ENCODE measurements at places on chromosomes 4 and X.

- DNase-seq: no peak
Observed at GRCh38 chrX:131305926-131306325, 16.8 kb upstream of the IGSF1 start.

GRCh38 chrX:38192007-38192810 is 28.5 kb downstream of the SRPX start:
- no peak for DNase-seq

GRCh38 chrX:40581336-40581920 is 658 bp downstream of the ATP6AP2 start:
- peak; percentile 21 for DNase-seq

- DNase-seq: no peak
Observed at GRCh38 chrX:6029014-6029413, 199.7 kb downstream of the NLGN4X start.

DNA sequence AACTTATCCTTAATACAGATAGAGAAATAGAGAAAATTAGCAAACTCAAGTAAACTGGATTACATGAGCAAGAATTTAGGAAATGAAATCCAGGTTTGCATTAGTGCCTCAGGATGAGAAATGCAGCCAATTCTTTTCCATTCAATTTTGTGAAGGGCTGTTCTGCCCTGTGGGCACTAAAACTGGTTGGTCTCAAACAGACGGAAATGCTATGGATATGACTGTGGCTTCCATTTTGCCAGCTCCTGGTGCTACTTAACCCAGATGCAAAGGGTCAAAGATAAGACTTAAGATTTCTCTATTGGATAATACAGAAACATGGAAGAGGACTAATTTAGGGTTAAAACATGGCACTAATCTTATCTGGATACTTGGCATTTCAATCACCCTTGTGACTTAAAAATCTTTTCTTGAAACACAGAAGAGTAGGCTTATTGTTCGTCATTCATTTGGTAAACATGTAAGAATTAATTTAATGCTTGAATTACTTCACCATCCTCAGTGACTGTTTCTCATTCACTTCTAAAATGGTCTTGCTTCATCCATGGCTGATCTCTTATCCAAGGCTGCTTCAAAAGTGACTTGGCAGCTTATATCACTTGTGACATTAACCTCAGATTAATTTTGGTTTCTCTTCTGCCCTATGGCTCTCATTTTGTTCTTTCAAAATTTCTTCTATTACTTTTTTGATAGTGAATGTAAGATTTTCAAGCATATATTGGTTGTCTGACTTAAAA is 1008.7 kb downstream of the GLUD2 start:
- no peak for DNase-seq

DNA sequence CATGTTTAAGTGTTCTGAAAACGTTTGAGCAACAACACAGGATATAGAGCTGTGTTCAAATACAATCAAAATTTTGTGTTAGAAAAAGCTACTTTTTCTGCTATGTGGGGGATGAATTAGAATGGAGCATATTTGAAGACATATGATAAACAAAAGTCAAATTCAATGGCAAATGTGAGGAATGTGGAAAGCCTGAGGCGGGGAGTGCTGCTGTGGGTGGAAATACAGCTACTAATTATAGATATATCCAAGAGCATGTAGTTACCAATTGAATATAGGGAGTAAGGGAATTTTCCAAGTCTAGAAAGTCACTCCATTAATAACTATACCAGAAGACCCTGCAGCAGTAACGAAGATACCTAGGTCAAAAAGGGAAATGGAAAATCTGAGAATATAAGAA is 2370.4 kb upstream of the TENM3 start:
- no peak for DNase-seq

GRCh38 chrX:78839711-78840110 is 92.2 kb downstream of the LPAR4 start:
- no peak for DNase-seq

GRCh38 chrX:153634832-153635231 is 12.2 kb upstream of the DUSP9 start:
- DNase-seq: no peak

DNA sequence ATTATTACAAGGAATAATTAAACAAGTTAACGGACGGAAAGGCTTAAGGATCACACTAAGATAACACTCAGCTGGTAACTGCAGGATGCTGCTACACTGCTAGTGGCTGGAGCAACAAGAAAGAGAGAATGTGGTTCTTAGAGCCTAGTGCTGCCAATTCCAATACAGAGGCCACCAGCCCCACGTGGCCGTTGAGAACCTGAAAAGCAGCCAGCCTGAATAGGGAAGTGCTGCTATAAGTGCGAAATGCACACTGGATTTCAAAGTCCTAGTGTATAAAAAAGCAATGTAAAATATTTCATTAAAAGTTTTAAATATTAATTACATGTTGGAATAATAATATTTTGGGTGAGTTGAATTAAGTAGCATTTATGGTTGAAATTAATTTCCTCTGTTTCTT is 257.3 kb upstream of the TAPT1 start:
- DNase-seq: no peak

DNA sequence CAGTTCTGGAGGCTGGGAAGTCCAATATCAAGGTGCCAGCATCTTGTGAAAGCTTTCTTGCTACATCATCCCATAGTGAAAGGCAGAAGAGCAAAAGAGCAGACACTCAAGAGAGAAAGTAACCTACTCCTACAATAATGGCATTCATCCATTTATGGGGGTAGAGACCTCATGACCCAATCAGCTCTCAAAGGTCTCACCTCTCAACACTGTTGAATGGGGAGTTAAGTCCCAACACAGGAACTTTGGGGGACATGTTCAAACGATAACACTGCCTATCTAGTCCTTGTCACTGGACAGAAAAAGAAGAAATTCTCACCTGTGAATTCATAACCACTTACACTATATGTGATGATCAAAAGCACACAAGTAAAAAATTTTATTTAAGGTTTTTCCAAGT is 6.6 kb upstream of the NFKB1 start:
- no peak for DNase-seq

- DNase-seq: peak; percentile 11
Observed at GRCh38 chr4:165874791-165875371, 1.8 kb downstream of the TLL1 start.

DNA sequence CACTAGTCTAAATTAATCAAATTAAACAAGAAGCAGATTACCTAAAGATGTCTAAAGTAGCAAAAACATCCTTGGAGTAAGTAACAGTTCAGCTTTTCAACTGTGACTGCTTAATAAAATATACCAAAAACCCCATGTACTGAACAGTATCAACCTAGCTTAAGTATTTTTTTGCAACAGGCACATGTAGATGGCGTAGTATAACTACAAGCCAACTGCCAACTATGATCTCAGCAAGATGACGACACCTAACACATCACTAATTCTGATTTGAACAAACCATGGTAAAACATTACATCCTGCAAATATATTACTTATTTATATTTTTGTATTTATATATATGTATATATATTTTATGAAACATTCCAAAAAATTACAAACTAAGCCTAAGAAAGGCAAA is 24.5 kb downstream of the DHX15 start:
- peak; percentile 19 for DNase-seq

DNA sequence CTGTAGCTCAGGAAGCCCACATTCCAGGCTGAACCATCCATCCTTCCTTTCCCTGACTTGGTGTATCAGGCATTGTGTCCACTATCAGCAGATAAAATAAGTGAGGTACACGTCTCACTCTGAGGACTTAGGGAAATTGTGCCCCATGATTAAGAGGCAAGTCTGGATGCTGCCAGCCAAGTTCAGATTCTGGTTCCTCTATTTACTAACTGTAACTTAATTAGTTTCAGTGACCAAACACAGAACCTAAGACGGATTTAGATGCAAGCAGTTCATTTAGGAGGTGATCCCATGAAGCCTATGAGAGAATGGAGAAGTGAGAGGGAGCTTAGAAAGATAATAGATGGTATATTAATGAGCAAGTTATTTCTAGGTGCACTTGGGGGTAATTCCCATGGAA is 56.6 kb upstream of the PACRGL start:
- DNase-seq: no peak

DNA sequence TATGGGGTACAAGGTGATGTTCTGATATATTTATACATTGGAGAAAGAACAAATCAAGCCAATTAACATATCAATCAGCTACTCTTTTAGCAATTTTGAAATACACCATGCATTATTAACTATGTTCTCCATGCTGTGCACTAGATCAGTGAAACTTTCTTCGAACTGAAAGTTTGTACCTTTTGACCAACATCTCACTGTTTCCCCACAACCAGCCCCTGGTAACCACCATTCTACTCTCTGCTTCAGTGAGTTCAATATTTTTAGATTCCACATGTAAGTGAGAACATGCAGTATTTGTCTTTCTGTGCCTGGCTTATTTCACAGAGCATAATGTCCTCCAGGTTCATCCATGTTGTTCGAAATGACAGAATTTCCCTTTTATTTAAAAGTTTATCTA is 246.1 kb upstream of the VCX start:
- DNase-seq: no peak

DNA sequence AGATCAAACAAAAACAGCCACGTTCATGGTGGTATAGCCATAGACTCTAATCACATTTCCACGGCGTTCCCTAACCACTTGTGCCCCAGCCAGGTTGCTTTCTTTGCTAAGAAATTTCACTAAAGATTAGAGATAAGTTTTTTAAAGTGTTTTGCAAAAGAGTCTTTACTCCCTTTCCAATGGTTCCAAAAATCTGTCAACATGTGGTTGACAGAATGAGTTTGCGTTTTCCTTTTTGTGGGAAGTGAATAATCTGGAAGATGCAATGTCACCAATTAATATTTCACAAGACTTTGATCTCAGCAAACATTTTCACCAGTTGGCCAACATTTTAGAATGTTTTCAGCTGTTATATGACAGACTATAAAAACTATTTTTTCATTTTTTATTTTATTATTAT is 35.3 kb downstream of the CXCL1 start:
- DNase-seq: peak; percentile 90

GRCh38 chr4:42501624-42502401 is 104.5 kb downstream of the SHISA3 start:
- no peak for DNase-seq

GRCh38 chrX:115345615-115346014 is 56.1 kb downstream of the LUZP4 start:
- no peak for DNase-seq

GRCh38 chrX:68865926-68866325 is 37.1 kb downstream of the EFNB1 start:
- DNase-seq: no peak

DNA sequence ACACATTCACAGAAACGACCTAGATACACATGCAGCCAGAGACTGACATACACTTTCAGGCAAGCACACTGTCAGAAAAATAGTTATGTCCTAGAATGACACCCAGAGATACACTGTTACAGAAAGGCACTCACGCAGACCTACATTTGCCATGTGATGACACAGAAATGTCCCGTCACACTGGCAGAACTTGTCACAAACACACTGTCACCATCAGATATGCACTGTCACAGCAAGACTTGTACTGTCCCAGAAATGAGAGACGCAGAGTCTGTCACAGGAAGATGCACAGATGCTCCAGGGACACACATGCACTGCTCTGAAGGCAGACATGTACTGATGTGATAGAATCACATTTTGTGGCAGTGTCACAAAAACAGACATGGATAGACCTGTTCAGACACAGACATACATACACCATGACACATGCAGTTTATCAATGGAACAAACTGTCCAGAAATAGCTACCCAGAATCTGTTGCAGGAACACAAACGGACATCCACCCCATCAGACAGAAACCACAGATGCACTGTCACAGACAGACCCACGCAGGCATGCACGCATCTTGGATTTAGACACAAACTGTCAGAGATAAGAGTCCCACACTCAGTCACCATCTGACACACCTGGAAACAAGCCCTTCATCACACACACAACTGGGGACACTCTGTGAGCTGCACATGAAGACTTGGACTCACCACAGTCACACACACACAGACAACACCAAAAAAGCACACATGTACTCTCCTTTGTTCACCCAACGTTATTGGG is 1.3 kb upstream of the PIM2 start:
- no peak for DNase-seq

DNA sequence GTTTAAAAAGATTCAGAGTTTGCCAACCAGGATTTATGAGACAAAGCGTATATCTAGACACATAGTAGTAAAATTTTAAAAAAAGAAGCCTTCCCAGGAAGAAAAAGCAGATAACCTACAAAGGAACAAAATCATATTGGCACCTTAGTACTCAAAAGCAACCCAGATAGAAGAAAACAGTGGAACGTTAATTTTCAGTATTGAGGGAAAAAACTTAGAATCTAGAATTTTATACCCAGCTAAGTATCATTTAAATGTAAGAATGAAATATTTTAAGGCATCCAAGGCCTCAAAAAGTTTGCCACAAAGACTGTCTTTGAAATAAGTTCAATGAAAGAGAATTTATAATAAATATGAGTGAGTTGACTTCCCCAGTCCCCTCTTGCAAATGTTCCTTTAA is 96.5 kb upstream of the EOLA2 start:
- DNase-seq: no peak

GRCh38 chr4:159205466-159205865 is 102.6 kb downstream of the RAPGEF2 start:
- DNase-seq: no peak

All from fibroblast of skin of right quadriceps (primary cell).